ENCODE measurements at places on chromosomes 4 and X.
A peak's percentile ranks its signal among the peaks of the same experiment; 100 is the strongest.

GRCh38 chr4:134202166-134202956 lies 772 bp upstream of the PABPC4L start:
- no peak for DNase-seq

- no peak for DNase-seq
Observed at GRCh38 chr4:88144866-88145300, 13.6 kb downstream of the ABCG2 start.

DNA sequence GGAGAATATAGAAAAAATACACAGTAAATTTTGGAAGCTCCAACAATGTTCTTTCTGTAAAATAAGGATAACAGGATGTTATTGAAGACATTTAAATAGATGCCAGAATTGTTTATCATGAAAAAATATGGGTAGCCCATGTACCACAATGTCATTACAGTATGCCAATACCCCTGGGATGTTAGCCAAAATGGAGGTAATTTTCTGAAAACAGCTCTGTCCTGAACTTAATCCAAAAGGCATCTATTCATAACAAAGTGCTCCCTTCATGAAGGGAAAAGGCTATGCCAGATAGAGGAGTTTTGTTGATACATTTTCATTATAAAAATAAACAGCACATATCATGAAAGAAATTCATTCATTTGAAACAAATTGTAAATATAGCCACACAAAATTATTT lies 1902.6 kb upstream of the AGA start:
- no peak for DNase-seq

DNA sequence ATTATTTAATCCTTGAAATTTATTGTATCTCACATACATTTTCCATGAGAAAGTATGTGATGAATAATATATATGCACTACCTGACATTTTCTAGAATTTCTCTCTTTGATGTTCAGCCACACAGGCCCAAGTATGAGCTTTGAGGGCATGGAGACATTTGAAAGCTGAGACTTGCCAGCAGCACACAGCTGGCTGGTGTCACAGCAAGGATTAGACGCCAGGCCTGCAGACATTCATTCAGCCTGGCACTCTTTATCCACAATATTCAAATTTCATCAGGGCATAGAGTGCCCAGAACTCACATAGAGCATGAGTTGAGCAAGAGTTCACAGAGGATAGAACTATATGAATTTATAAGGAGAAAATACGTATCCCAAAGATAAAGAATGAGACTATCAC lies 74.0 kb downstream of the GRIA2 start:
- no peak for DNase-seq

DNA sequence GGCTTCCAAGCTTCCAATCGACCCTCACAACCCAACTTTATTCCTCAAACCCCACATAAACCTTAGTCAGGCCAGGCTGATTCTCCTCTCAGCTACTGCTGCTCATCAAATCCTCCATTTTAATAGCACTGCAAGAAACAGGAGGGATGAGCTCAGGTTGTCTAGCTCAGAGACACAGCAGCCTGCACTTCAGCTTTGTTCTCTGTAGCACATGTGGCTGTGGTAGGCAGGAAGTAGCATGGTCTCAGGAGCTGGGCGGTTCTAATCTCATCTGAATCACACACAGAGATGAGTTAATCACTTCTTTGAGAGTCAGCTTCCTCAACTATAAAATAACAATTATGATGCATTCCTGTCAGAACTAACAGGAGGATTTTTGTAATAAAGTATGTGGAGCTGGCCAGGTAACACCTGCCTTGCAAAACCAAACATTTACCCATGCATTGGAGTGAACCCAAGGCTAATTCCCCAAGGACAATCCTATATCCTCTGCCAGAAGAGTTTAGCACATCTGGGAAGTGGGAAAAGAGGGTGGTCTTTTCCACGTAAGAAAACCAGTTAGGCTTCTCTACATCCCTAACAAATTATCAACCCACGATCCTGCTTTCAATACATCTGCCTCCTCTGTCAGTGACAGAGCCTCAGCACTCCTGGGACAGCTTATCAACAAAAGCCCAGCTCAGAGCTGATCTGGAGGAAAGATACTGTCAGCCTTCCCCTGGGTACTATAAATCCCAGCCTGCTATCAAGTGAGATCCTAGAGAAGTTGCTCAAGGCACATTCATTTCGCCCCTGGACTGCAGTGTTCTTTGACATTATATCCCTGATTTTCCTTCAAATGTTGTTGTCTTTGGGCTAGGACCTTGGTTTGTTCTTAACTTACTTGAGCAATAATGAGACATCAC lies 32.8 kb downstream of the ELOVL6 start:
- peak; percentile 59 for DNase-seq

- DNase-seq = no peak
Observed at GRCh38 chr4:58209551-58209950, 1099.4 kb upstream of the IGFBP7 start.

- DNase-seq = no peak
Observed at GRCh38 chrX:142036116-142036515, 132.4 kb downstream of the MAGEC1 start.

- no peak for DNase-seq
Observed at GRCh38 chrX:23644744-23645143, 22.5 kb upstream of the PRDX4 start.

DNA sequence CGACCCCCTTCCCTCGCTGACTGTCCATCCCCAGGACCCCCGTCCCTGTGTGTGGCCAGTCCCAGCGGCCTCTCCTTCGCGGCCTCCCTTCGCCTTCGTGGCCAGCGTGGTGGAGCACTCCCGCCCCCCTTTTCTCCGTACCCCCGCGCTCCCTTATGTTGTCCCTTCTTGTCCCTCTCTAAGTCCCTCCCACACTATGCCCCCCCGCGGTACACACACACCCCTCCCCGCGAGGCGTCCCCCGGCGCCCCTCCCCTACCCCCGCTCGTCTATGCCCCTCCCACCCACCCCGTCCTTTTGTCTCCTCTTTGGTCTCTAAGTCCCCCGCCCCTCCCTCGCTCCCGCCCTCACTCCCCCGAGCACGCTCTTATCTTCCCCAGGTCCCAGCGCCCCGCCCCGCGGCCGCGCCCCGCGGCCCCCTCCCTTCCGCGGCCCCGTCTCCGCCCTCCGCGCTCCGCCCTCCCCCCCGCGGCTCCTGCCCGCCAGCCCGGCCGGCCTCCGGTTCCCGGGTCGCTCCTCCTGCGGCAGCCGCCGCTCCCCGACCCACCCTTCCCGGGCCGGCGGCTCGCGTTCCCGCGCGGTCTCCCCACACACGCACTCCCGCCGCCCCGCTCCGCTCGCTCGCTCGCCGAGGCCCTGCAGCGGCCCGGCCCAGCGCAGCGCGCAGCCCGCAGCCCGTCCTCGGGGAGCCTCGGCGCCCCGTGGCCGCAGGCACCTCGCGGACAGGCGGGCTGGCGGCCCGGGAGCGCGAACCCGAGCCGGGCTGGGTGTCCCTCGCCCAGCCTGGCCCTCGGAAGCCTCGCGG lies 26.3 kb downstream of the UTP14A start:
- peak; percentile 56 for DNase-seq

DNA sequence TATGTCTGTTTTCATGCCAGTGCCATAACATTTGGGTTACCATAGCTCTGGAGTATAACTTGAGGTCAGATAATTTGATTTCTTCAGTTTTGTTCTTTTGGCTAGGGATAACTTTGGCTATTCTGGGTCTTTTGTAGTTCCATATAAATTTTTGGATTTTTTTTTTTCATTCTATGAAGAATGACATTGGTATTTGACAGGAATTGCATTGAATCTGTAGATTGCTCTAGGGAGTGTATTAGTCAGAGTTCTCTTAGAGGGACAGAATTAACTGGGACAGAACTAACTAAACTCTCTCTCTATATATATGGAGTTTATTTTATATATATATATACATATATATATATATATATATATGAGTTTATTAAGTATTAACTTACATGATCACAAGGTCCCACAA lies 32.2 kb upstream of the SLIT2 start:
- no peak for DNase-seq

DNA sequence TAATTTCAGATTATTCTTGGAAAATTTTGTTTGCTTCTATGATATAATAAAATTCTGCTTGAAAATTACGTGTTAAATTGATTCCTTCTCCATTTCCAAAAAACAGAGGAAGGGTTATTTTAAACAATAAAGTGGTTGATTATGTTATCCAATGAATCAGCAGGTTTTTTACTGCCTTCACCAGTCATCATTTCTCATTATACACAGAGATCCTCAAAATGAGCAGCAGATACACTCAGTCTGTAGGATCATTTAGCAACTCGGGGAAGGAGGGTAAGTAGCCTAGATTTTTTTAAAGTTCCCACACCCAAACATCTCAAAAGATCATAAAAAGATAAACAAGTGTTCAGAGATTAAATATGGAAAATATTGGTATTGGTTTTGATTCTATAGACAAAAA lies 6.8 kb upstream of the TMEM144 start:
- DNase-seq = no peak

DNA sequence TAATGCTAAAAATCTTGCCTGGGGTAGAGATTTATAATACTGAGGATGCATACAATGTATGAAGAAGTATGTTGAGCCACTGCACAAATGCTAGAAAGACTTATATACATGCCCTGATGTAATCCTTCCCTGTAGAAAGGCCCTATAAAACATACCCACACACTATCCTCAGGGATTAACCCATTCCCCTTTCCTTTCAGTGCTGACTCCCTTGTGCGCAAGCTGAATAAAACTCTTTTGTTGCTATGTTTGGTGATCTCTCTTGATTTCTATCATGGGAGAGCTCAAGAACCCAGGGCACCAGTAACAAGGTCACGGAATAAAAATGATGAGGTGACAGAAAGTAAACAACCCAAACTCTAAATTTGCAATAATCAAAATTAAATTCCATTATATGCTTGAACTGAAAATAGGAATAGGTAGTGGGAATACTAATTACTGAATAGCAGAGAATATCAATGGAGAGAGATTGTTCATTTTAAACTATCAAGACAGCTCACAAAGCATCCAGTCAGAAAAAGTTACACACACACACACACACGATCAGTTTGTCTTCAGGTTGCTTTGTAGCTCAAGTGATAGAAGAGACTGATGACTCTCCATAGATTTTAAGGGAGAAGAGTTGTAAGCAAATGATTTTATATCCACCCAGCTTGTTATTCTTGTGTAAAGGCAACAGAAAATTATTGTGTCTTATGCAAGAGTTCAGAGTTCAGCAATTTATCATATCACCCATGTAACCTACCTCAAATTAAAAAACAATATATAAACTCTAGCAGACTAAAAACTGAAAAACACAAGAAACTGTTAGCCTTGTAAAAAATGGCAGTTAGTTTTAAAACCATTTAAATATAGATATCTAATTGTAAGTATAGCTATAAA lies 14.8 kb downstream of the TIGD2 start:
- no peak for DNase-seq

- no peak for DNase-seq
Observed at GRCh38 chr4:2082627-2083026, 23.5 kb downstream of the NAT8L start.

- no peak for DNase-seq
Observed at GRCh38 chrX:11242704-11243103, 50.5 kb upstream of the AMELX start.

GRCh38 chr4:15836362-15836761 lies 58.2 kb downstream of the CD38 start:
- no peak for DNase-seq

- no peak for DNase-seq
Observed at GRCh38 chrX:22628275-22628674, 355.6 kb downstream of the CBLL2 start.

DNA sequence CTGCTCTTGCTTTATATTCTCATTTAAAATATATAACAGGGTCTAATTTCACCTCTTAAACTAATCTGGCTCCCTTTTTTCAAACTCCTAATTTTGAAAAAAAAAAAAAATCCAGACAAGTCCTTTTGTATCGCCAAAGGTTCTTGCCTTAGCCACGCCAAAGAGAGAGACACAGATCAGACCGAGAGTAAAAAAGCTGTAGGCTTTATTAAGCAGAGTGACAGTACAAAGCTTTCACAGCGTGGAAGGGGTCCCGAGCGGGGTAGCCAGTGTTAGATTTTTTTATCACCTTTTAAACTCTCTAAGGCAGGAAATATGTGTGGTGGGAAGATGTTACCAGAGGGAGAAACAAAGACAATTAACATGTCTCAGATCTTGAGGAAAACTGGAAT lies 54.1 kb downstream of the PAGE2 start:
- DNase-seq = no peak

DNA sequence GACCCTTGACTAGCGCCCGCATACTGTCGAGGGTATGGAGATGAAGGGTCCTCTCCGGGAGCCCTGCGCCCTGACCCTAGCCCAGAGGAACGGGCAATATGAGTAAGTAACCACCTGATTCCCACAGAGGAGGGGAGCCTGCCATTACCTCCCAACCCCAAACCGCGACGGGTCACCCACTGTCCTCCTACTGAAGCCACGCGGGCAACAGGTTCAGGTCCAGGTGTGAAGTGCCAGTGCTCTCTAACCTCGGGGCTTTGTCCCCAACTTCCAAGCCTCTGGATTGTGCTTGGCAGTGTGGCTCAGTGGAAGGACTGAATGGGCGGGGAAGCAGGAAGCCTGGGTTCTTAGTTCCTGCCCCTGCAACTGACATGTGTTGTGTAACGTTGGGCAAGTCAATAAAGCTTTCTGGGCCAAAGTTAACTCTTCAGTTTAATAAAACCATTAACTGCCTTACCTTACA lies 694 bp downstream of the OCRL start:
- DNase-seq = peak; percentile 35

GRCh38 chr4:41613821-41614220 lies 75.9 kb downstream of the LIMCH1 start:
- no peak for DNase-seq

DNA sequence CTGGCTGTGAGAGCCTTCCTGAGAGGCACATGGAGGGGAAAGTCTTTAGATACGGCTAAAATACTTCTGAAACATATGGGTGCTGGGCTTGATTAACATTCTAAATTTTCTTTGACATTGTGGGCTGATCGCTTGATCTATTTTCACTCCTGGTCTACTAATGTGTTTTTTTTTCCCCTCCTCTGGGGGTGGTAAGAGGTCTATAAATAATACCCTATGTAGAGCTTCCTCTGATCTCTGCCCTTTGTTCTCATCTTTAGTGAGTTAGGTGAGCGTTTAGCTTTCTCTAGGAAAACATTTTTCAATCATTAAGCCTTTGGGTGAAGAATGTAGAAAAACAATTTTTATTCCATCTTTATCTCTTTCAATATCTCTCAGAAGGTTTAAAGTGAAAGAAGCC lies 9.8 kb downstream of the SLC4A4 start:
- no peak for DNase-seq

DNA sequence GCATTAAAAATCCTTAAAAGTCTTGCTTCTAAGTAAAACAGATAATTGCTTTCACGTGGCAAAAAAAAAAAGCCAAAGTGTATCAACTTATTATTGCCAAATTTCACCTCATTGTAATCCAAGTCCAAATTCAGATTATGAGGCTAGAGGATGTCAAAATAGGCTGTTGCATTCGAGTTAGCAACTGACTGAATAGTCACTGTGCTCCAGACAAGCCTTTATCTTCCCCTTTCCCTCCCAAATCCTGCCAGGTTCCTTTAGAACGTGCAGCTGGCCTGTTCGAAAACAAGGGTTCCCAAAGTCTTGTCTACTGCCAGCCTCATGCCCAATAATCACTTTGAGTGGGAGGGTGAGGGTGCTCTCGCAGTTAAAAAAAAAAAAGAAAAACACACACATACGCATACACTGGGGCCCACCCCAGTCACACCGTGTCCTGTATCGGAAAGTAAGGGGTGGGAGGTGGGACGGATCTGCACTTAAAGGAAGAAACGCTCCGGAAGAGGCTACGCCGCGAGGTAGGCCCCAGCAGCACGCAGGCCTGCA lies 603 bp downstream of the MAD2L1 start:
- peak; percentile 68 for DNase-seq

Measured in MV-4-11 (cell line).